ENCODE measurements at places on chromosomes 2 and 18.

GRCh38 chr18:44764863-44765262 is 84.2 kb downstream of the SETBP1 start:
- DNase-seq: no peak

DNA sequence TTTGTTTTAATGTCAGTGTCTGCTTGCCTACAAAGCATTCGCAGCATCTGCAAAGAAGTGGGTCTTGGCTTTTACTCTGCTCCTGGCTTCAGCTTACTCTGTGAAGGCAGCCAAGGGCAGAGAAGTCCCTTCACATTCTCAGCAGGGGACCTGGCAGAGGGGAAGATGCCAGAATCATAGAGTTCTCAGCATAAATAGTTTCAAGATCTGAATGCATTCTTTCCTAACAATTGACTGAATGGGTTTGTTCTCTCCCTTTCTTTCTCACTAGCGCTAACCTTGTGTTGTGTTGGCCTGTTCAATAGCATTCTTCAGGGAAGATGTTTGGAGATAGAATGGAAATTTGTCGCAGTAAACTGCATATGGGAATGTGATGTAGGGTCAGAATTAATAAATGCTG is 106.9 kb downstream of the FARSB start:
- no peak for DNase-seq

DNA sequence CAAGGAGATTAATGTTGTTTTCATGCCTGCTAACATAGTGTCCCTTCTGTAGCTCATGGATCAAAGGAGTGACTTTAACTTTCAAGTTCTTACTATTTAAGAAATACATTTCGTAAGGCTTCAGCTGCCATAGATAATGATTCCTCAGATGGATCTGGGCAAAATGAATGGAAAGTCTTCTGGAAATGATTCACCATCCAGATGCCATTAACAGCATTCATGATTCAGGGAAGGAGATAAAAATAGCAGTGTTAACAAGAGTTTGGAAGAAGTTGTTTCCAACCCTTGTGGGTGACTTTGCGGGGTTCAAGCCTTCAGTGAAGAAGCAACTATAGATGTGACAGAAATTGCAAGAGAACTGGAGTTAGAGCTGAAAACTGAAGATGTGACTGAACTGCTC is 17.0 kb downstream of the VRK2 start:
- DNase-seq: no peak

DNA sequence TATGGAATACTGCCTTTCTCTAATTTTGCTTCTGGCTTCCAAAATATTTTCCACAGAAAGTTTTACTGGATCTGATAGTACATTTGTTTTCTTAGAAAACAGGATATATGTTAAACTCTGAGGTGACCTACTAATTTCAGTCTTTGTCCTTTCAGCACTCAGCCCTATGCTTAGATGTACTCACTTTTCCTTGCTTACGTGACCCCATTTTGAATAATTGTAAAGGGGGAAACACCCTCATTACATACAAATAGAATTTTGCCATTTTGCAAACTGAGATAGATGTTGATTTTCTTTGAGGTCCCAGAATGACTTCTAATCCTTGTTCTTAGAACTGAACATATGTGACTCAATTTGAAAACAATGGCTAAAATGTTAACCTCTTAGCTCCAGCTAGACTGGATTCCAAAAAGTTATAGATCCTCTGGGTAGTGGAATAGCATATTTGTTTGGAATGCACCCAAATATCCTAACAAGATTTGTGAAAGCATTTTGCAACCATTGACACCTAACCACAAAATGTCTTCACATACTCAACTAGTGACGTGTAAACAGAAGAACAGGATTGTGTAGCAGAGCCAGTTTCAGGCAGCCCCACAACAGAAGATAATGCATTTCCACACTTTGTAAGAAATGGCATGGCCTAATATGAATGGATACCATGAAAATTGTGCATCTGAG is 44.8 kb upstream of the EHBP1 start:
- no peak for DNase-seq

DNA sequence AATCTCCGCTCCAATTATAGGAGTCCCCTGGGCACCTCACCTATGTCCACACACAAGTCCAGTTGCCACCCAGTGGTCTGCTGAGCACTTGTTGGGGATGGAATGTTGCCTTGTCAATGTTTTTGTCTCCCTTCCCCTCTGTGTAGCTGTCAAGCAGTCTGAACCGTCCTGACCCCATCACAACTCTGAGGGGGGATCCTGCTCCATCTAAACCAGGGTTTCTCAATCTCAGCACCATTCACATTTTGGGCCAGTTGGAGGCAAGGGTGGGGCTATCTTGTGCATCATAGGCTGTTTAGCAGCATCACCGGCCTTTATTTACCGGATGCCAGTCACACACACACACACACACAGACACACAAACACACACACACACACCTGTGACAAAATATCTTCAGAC is 53.0 kb downstream of the CYP26B1 start:
- DNase-seq: no peak

DNA sequence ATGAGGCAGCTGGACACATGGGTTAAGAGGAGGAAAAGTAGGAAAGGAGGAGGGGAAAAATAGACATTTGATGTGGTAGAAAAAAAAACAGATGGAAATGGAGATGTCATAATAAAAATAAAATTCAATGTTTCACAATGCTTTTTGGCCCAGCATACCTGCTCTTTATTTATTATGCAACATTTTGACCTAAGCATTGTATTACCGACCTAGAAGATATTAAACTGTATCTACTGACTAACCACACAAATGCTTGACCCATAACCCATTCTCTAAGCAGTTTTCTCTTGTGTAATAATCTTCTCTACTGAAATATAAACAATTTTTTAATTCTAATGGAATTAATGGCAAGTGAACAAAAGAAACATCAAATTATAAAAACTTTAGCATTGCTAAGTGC is 362.3 kb downstream of the FBXO15 start:
- no peak for DNase-seq

DNA sequence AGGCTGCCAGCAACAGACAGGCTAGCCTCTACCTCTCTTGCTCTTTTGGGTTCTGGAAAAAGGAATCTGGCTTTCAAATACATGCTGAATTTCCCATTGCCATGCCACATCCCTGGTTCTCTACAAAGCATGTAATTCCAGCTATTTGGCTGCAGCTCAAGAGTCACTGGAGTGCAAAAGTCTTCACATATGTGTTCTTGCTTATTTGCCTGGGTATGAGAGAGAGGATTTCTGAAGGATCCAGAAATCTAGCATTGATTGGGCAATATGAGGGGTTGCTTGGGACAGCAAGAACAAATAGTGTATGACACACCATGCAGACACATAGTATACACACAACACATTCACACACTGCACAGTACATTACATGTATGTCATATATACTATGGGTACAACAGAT is 30.7 kb upstream of the LGALSL start:
- DNase-seq: no peak

GRCh38 chr2:145759228-145759915 is 1239.5 kb upstream of the ZEB2 start:
- DNase-seq: no peak

GRCh38 chr2:150141226-150142001 is 346.1 kb downstream of the RND3 start:
- DNase-seq: no peak

DNA sequence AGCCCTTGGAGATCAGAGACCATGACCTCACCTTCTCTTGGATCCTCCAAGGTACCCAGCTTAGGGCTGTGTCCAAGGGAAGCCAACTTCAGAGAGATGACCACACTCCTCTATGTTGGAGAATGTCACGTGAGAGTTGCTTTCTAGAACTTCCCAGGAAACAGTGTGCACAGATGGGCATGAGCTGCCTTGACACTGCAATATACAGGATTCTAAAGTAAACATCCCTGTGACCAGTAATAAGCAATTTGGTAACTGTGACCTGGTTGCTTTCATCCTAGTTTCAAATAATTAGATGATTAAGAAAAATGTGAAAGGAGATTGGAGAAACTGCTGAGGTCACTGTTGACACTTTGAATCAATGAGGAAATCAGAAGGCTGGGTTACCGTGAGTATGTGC is 181.1 kb upstream of the EPAS1 start:
- DNase-seq: no peak

DNA sequence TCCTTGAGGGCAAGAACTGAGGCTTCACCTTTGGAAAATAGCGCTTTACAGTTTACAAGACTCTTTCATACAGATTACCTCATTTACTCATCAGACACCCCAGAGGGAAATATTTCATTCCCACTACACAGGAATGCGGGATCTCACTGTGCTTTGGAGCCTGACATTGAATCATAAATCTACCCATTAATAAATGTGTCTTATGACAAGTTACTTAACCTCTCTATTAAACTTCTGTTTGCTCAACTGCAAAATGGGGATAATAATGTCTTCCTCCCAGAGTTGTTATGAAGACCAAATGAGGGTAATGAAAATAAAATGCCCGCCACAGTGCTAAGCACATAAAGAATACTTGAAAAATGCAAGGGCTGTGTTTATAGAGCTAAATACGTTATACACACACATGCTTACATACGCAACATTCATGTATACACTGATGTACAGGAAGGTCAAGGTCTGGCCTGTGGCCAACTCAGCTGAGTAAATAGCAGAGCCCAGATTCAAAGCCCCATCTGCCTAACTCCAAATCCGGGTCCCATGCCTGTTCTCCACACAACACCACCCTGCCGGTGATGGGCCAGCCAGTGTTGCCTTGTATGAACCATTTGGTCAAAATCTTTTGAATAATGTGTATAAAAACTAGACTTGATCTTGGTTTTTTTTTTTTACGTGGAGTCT is 77.8 kb upstream of the STPG4 start:
- no peak for DNase-seq

DNA sequence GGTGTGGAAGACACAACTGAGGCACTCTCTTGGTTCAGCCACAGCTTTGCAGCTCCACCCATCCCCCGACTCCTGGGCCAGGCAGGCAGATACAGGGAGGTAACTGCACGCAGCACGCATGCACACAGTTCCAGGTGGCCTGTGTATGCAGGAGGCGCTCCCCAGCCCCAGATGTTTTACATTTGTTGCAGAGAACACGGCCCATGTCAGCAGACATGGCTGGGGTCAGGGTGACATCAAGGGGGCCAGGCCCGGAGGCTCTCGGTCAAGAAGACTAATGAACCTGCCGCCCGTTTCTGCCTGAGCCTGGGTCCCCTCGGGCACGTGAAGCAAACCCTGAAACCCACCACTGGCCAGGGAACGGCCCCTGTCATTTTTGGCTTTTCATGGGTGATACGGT is 57.3 kb downstream of the TWIST2 start:
- DNase-seq: no peak

DNA sequence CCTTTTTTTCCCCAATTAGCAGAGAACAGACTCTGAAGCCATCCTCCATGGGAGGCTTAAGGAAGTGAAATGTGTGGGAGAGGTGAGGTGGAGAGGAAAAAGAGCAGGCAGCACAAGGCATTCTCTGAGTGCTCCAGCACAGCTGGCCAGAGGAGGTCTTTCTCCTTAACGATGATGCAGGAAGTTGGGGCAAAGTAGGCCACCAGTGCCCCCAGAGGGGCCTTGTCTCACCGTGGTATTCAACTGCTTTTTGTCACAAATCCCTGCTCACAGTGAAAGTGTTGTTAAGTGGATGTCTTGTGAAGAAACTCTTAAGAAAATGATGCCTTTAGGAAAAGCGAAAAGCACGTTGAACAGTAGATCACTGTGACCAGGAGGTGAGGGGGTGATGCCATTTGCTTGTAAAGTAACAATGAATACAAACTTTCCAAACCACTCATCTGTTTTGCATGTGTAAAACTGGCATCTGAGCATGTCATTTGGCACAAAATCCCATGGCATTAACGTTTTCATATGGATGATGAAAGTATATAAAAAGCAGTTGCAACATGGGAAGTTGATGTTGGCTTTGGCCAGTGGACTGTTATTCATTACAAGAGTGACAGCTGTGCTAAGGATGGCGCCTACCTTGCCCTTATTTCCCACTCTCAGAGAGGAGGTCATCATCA is 49.2 kb upstream of the CDC42EP3 start:
- DNase-seq: no peak

DNA sequence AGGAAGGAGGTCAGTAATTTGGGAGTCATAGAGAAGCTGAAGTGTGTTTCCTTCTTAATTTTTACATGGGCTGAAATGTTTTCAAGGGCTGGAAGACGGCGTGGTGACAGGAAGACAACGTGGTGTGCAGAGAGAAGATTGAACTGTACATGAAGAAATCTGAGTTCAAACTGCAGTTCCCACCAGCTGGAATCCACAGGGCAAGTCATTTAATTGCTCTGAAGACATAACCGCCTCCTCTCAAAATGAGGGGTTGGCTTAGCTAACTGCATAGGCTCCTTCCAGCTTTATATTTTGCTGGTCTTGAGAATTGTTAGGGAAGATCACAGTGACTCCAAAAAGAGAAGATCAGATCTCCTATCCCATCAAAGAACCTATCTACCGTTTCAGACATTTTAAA is 103.9 kb downstream of the SLC8A1 start:
- DNase-seq: no peak
